M059J (cell line): ENCODE measurements at places on chromosomes 12 and 14. TPM values are rescaled to one million over a fixed set of nuclear protein-coding genes. Genes with fewer than 3 reads are reported as not detected.
A peak's percentile ranks its signal among the peaks of the same experiment; 100 is the strongest.

Gene PTCSC3
- not detected in 2 replicates for total RNA-seq

Gene M6PR
- 119 and 126 TPM in 2 replicates for total RNA-seq

DNA sequence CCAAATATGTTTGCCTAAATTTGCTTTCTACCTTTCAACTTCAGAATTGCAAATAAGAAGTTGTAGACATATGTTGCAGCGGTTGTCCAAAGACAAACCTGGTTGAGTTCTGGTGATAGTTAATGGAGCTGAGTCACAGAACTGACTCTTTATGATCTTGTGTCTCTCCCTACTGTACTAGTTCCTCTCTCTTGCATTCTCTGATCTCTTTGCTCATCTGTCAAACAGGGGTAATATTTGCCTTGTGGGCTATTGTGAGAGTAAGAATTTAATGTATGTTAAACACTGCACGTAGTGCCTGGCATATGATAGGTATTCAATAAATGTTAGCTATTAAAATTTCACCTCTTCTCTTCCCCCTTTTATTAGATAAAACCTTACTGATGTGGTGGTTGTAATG is 283.5 kb upstream of the RGS6 start:
- no peak for DNase-seq

Gene KIF26A
- total RNA-seq, result not detected in 2 replicates

DNA sequence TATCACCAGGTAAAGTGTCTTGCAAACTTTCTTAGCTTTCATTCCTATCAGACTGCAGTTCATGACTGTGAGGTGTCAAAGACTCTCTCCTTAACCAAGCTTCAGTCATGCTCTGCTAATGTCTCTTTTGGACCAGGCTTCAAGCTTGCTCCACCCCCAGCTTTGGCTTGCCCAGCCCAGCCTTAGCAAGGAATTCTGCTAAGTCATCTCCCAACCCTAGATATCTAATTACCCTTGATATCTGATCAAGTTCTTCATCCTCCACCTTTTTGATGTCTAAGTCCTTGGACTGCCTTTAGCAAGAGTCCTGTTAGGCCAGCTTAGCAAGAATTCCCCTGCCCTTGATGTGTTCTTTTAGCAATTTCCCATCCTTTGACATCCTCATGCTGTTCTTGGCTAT is 108.9 kb upstream of the FGD4 start:
- peak; percentile 52 for DNase-seq

DNA sequence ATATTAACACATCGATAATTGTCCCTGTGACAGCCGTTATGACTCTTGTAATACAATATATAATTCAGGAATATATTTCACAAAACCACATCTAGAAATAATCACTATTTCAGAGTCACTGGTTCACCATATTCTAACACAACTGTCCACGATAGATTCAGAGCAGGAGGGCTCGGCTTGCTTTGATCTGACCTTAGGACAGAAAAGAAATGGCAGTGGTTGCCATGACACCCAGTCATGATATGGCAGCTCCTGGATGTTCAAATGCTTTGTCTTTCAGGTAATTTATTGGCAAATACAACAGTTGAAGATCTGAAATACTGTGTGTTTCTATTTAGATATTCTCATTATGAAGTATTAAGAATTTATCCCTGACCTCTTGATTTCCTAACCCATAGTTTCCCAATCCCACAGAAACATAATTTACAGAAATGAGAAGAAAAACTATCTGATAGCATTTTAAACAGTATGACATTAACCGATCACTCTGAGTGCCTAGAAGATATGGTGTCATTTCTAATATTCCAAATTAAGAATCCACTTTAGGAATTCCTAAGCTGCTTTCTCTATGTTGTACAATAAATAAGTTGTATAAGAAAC is 116.4 kb downstream of the EPS8 start:
- DNase-seq, result no peak

Gene GRIN2B
- total RNA-seq, result not detected in 2 replicates

Gene KRT77
- not detected in 2 replicates for total RNA-seq

DNA sequence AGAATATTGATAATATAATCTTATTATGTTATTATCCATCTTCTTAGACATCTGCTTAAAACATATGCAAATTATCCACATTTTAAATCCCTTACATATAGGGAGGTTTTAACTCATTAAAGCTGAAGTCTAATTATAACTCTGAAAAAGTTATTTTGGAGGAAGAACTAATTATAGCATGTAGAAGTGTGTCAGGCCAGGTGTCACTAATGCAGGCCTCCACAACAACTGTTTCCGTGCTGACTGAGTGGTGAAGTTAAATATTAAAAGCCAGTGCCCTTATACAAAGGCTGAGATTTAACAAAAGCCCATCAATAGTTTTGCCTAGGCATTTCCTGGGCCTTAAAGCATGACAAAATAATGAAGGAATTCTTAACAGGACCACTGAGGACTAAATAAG is 157.4 kb downstream of the LRRK2 start:
- DNase-seq, result no peak

- no peak for DNase-seq
Measured at GRCh38 chr12:9606736-9607372, 862 bp downstream of the KLRB1 start.

DNA sequence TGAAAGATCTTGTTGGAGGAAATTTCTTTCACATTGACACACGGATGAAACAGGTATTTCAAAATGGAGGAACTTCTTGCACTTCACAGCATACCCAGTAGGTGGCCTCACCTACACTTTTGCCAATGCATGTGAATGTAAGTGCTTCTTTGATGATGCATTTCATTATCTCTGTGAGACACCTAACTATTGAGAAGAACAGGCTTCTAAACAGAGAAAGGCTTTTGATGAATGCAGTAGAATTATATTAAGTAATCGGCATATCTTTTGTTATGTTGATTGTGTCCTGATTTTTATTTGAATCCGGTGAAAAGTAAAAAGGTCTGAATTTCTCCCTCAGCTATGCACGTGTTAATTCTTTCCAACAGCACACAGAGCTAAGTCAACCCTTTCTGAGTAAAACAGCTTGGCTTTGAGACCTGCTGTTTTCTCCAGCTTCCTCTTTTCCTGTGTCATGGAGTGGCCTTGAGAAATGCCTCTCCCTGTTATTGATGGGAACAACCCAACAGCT is 399.0 kb downstream of the NAV3 start:
- DNase-seq, result peak; percentile 52

GRCh38 chr12:65200007-65200665 is 30.8 kb downstream of the LEMD3 start:
- DNase-seq, result peak; percentile 14

GRCh38 chr14:85528897-85529631 is 880 bp upstream of the FLRT2 start:
- no peak for DNase-seq

- DNase-seq, result peak; percentile 94
Measured at GRCh38 chr12:132162508-132163031, 18.3 kb downstream of the NOC4L start.
